ENCODE measurements at places on chromosomes 11 and 22.

DNA sequence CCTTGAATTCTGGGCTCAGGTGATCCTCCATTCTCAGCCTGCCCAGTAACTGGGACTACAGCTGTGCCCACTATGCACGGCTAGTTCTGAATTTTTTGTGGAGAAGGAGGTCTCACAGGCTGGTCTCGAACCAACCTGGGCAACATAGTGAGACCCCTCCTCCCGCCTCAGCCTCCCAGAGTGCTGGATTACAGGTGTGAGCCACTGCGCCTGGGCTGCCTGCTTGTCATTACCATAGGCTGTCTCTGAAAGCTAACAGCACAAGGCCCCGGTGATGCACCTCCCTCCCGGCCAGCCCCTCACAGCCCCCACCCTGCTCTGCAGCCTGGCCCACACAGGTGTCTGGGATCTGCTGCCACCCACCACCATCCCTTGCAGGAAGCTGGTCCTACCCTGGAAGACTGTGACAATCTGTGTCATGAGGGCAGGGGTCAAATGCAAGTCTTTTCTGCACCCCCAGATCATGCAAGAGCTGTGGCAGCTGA, 82.4 kb downstream of the DGCR2 start:
- DNase-seq = no peak

DNA sequence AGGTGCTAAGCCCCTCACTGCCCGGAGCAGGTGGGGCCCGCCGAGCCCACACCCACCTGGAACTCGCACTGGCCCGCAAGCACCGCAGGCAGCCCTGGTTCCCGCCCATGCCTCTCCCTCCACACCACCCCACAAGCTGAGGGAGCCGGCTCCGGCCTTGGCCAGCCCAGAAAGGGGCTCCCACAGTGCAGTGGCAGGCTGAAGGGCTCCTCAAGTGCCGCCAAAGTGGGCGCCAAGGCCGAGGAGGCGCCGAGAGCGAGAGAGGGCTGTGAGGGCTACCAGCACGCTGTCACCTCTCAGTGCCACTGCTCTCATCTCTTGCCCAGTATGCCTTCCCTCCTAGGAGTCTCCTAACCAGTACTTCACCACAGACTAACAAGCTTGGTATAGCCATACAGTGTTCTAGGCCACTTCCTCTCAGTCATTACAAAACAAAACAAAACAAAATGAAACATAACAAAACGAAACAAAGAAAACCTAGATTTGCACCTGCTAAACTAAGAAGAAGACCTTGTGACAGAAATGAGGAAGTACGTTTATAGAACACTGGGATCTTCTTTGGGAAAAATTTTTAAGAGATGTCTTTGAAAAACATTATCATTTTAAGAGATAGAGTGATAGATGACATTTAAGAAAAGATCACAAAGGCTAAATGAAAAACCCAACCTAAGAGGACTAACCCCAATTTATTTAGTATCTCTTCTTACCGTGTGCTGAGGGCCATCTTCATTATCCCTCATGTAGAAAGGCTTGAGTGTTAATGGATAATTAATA, 47.7 kb upstream of the GAB2 start:
- DNase-seq = no peak

DNA sequence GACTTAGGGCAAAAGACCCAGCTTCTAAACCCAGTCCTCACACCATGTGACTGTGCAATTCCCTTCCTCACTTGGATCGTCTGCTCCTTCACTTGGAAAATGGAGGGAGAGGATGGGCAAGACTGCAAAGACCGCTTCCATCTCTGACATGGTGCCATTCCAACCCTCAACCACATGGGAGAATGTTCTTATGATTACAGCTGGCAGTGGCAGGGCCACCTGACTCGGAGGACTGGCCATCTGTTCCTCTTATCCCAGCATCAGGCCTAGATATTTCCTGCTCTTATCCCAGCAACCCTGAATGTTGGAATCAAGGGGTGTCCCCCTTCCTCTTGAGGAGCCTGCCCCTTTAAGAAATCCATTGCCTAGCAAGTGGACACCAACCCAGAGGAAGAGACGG, 15.4 kb downstream of the DSCAML1 start:
- no peak for DNase-seq

- no peak for DNase-seq
These were observed 114.8 kb downstream of the FAM76B start for GRCh38 chr11:95674657-95675358.

DNA sequence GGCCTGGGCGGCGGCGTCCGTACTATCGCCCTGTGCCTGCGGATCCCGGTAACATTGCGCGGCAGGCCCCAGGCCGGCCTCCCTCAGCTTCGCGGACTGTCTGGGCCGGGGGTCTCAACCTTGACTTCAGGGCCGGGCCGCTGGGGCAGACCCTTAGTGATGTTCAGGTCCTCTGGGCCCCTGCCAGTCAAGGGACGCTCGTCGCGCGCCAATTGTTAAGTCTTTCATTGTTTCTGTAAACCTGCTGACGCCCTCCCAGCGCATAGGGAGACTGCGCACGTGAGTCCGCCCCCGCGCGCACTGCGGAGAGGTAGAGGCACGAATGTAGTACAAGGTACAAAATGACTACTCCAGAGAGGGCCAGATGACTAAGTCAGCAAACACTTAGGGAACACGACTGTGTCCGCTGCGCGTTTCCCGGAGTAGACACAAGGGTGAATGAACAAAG, 451 bp upstream of the HDHD5 start:
- DNase-seq = peak; percentile 43

DNA sequence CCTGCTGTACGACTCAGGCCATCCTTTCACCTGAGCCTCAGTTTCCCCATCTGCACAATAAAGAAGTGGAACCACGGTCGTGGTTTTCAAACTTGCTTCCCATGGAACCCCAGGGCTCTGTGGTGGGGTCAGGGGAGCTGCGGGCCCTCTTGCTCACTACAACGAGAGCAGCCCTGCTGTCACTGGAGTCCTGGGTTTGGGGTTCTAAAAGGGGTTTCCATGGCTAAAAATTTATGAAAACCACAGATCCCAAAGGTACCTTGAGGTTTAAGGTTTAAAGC, 45.4 kb upstream of the CARS1 start:
- no peak for DNase-seq

- no peak for DNase-seq
These were observed 37.9 kb downstream of the ST14 start for GRCh38 chr11:130197386-130198035.

- no peak for DNase-seq
These were observed 12.5 kb downstream of the PRR5L start for GRCh38 chr11:36308577-36308976.

DNA sequence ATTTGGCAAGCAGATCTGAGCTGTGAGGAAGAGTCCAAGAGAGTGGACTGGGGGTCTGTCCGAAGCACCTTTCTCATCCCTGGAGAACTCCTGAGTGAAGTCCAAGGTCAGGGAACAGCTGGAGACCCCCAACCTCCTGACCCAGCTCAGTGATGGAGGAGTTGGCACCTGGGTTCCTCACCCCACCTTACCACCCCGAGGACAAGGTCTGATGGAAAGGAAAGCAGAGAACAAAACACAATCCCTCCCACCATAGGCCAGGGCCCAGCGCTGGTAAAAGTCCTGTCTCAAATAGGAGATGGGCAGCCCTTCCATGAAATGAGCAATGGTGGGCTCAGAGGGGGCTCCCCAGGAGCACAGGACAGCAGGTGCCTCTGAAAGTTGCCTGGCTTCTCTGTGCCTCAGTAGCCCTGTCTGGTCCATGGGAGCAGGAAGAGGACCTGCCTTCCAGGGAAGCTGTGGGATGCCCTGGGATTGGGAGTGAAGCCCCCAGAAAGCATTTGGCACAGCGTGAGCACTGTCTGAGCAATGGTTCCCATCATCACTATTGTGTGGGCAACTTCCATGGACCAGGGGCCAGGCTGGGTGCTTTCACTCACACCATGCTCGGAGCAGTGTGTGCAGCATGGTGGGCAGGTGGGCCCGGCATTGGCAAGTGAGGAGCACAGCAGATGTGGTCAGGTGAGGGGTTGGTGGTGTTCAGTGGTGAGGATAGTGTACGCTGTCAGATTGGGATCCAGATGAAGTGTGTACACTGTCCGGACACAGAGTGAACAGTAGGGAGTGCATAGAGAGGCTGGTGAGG, 7.5 kb downstream of the TRIM29 start:
- no peak for DNase-seq

DNA sequence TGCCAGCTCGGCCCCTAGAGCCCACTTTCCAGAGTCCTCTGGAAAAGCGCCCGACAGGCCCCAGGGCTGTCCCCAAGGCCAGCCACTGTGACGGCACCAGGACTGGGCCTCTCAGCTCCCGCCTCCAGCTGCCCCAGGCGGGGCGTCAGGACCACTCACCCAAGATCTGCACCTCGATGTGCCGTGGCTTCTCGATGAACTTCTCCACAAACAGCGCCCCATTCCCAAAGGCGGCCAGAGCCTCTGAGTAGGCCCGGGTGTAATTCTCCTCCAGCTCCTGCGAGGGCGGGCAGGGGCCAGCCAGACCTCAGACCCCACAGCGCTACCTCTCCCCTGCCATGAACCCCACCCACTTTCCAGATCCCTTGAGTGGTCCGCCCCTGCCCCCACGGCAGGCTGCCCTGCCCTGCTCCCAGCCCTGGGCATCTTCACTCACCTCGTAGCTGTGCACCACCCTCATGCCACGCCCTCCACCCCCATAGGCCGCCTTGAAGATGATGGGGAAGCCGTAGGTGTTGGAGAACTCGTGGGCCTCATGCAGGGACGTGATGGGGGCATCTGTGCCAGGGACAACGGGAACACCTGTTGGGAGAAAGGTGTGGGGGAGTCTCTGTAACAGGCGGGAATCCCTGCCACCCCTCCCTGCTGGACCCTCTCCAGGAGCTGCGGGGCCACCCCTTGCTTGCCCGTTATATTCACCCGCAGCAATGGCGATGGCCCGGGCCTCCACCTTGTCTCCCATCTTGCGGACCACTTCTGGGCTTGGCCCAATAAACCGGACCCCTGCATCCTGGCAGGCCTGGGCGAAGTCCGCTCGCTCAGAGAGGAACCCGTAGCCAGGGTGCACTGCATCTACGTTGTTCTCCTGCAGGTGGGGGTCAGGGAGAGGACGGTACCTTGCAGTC, 14.0 kb downstream of the LRFN4 start:
- DNase-seq = no peak

DNA sequence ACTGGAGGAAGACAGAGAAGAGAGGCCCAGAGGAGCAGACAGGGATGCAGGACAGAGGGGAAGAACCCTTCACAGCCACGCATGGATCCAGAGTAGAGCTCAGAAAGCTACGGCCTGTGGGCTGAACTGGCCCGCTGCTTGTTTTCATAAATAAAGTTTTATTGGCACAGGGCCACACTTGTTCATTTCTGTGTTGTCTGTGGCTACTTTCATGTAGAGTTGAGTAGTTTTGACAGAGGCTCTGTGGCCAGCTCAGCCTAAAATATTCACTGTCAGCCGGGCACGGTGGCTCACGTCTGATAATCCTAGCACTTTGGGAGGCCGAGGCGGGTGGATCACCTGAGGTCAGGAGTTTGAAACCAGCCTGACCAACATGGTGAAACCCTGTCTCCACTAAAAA, 26.2 kb upstream of the GAL start:
- DNase-seq = no peak

DNA sequence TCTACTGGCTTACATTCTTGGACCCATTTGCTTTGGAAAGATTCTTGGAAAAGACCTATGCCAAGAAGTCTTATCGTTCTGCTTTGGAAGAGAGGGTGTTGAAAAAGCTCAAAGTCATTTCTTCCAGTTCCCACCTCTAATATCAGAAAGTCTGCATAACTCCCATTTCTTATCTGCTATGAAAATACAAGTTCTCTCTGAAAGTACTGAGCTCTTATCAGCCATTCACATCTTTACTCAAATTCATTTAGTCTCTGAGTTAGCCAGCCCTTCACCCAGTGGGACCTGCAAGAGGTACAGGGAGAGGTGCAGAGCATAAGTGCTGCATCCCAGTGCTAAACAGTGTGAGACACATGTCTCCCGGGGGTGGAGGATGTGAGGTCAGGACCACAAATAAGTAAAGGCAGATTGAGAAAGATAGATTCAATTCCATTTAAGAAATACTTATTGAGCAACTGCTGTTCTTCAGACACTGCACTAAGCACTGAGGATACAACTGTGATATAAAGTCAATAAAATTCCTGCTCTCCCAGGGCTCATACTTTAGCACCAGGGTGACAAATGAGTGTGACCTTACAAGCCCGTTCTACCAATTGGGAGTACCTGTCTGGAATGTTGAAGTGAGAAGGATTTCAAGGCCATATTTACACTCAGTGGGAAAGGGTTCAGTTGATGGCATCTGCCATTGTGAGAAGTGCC, 76.7 kb downstream of the PISD start:
- no peak for DNase-seq

GRCh38 chr11:79940974-79941735, 500.3 kb upstream of the TENM4 start:
- DNase-seq = no peak

- peak; percentile 51 for DNase-seq
These were observed 15.9 kb downstream of the PTPN5 start for GRCh38 chr11:18775492-18776292.

- no peak for DNase-seq
These were observed 25.4 kb upstream of the FXYD2 start for GRCh38 chr11:117849781-117850414.

DNA sequence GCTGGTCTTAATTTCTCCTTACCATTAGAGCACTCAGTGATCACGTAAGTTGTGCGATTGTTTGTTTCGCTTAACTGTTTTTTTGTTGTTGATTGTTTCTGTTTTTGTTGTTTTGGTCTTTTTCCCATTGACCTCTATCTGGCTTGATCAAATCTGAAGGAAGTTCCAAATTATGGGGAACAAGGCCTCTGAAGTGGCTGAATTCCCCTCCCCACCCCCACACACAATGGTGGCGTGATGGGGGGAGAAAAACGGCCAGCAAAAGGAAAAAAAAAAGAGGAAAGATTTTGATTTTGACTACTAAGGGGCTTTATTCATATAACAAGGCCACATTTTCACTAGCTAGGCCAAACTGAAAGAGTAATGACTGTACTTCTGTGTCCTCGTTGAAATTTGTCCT, 53.6 kb downstream of the OSBPL5 start:
- DNase-seq = no peak

DNA sequence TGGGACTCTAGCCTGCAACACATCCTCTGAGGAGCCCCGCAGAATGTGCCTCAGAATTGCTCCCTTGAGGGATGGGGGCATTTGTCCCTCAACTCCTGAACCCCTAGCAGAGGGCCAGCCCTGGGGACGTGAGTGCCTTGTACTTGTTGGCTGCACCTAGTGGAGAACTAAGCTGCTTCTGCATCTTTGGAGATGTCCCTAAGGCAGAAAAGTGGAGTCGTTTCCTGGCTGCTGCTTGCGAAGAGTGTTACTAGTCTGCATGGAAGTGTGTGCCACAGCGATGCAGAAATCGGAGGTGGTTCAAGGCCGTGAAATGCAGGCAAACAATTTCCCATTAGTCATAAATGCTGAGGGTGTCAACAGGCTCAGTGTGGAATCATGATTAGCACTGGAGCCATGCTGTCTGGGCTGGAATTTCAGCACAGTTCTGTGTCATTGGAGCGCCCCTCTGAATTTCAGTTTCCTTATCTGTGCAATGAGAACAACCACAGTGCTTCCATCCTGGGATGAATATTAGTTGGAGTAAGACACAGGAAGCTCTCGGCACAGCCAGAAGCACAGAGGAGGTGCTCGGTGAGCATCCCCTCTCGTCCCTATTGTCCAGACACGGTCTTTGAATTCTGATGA, 56.5 kb downstream of the MIAT start:
- no peak for DNase-seq
